ENCODE measurements at places on chromosomes 12 and 14.

DNA sequence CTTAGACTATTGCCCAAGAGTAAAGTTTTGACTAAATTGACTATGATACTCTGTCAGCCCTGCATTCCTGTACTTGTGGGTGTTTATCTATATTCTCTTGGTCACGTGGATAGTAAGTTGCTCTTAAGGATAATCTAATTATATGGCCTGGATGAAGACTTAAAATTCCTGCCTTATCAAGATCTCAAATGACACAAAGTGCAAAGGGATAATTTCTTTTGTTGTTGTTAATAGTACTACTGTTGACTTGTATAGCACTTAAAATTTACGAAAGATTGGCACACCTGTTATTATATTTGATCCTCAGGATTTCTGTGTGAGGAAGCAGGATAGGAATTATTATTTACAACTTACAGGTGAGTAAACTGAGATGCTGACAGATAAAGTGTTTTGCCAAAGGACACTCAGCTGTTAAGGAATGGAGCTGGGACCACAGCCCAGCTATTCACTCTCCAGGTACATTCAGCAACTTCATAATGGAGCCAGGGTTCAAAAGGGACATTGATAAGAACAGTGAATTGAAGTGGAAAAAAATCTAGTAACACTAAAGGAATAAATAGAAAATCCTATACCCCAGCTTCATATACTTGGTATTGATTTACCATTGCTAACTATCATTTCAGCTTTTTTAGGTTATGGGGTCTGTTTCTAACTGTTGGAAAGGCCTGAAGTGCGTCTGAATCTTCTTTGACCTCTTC is 53.4 kb upstream of the EVL start:
- peaks cover 6% of the 10 kb centered on the region for H3K4me1 ChIP-seq
- peaks cover 7% of the 10 kb centered on the region for H3K27me3 ChIP-seq
- no peak overlapping the region for H3K4me3 ChIP-seq
- no peak for DNase-seq

DNA sequence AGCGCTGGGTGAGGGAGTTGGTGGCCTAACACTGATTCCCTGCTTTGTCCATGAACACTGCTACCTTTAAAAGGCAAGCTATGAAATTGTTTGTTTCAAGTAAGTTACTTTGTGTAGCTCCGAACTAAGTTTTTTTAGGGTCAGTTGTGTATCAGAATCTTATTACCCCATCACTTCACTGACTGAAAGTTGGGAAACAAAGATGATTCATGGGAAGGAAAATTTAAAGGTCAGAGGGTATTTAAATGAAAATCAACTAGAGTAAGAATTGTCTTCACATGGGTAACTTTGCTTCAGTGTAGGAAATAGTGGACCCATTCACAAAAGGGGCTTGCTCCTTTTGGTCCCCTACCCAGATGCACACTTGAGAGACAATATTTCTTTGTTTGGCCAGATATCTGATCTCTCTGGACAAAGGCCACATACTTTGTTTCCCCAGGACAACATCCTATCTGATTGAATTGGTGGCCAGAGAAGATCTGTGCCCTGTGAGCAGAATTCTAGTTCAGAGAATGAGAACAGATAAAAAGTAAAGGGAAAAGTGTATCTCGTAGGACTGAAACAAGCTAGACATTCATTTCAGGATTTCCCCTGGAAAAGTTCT is 53.5 kb downstream of the RAB35 start:
- H3K36me3 ChIP-seq, result peaks cover 69% of the 10 kb centered on the region
- H3K27ac ChIP-seq, result peak overlapping the region; percentile 57
- H3K4me1 ChIP-seq, result peaks cover 29% of the 10 kb centered on the region
- H3K27me3 ChIP-seq, result no peaks in the 10 kb centered on the region
- DNase-seq, result no peak

DNA sequence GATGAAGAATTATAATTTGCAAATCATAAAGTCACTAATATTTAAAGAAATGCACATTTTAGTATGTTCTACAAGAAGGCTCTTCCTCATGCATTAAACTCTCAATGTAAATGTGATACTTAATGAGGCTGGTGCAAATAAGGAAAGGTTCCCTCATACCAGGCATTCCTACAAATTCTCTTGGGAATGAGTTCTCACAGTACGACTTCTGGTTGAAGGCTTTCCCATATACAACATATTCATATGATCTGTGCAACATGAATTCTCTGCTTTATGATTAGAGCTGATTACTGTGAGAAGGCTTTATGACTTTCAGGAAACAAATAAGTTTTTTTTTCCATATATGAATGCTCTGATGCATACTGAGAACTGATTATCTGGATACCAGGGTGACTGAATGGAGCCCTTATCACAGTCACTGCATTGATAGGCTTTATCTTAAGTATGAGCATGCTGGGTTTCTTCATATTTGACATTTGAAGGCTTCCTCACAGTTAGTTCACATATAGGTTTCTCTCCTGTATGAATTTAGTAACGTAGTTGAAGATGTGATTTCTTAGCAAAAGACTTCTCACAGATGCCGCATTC is 293.9 kb downstream of the RAD51B start:
- H3K4me3 ChIP-seq, result no peak overlapping the region
- no peak for DNase-seq
- no peaks in the 10 kb centered on the region for H3K27me3 ChIP-seq
- peaks cover 11% of the 10 kb centered on the region for H3K4me1 ChIP-seq
- no peak overlapping the region for H3K27ac ChIP-seq

DNA sequence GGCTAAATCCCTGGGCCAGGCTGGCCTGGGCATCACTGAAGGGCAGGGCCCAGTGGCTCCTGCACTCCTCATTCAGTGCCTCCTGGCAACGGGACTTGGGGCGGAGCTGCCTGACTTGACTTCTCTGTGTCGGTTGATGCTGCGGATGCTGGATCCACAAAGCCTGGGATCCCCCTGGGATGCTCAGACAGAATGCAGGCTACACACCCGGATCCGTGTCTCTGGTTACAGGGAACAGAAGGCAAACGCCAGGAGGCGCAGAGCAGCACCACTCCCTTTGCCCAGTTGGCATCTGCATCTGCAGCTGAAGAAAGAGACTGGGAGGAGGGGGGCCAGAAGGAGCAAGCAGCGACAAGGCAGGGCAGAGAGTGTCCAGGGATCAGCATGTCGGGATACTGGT is 154.5 kb upstream of the FKBP4 start:
- peaks cover 12% of the 10 kb centered on the region for H3K4me1 ChIP-seq
- no peak overlapping the region for H3K4me3 ChIP-seq
- no peak for DNase-seq
- H3K27me3 ChIP-seq, result peaks cover 19% of the 10 kb centered on the region
- no peak overlapping the region for H3K27ac ChIP-seq

- H3K36me3 ChIP-seq, result no peaks in the 10 kb centered on the region
- no peak for DNase-seq
- no peak overlapping the region for H3K4me3 ChIP-seq
- no peaks in the 10 kb centered on the region for H3K27me3 ChIP-seq
These were observed 117.2 kb downstream of the TMX1 start for GRCh38 chr14:51357250-51357649.

DNA sequence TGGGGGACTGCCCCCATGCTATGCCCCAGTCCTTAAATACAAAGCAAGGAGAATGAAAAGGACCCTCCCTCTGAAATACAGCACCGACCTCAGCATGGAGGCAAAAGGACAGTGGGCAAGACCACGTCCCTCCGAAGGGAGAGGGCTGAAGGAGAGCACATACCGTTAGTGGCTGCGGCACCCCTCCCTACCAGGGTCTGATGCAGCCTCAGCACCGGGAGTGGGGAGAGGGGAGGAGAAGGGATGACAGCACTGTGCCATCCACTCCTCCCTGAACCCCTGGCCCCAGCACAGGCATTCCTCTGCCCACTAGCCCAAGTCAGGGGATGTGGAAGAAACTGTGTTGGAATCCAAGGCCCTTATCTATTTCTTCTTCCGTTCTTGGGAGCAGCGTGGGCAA is 3.6 kb upstream of the ACRBP start:
- H3K4me1 ChIP-seq, result no peaks in the 10 kb centered on the region
- H3K36me3 ChIP-seq, result peaks cover 56% of the 10 kb centered on the region
- no peaks in the 10 kb centered on the region for H3K27me3 ChIP-seq
- no peak overlapping the region for H3K4me3 ChIP-seq

DNA sequence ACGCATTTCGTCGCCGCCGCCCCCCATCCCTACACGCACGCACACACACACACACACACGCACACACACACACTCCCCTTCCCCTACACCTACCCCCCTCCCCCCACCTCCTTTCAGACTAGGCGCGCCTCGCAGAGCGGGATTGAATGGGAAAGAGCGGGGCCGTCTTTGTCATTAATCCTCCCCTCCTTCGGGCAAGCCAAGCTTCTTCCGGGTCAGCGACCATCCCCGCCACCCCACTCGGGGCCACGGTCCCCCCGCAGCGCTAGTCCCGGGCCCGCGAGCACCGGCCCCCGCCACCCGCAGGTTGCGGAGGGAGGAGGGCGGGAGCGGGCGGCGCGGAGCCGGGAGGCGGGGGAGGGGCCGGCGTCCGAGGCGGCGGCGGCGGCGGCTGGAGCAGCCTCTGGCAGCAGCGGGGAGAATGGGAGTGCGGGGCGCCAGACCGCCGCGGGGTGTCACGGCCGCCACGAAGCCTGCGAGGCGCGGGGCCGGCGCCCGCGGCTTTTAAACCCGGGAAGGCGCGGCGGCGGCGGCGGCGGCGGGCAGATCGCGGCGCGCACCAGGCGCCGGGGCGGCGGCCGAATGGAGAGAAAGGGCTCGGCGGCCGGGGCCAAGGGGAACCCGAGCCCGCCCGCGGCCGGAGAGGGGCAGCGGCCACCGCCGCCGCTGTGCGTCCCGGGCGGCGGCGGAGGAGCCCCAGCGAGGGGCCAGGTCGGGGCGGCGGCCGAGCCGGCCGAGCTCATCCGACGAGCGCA is at the start of gene TTC9:
Gene TTC9, plus strand, starts transcription at position 369 of the 755 bp plus-strand sequence. Its CDS starts 214 bp downstream, at position 583.
- peak within 1 kb of the TSS; percentile 87 for H3K4me3 ChIP-seq
- H3K4me1 ChIP-seq, result peaks cover 56% of the 10 kb centered on the region
- H3K27ac ChIP-seq, result peak within 1 kb of the TSS; percentile 76
- peaks cover 3% of the 10 kb centered on the region for H3K27me3 ChIP-seq
- H3K36me3 ChIP-seq, result peaks cover 6% of the 10 kb centered on the region
- no peak for DNase-seq

DNA sequence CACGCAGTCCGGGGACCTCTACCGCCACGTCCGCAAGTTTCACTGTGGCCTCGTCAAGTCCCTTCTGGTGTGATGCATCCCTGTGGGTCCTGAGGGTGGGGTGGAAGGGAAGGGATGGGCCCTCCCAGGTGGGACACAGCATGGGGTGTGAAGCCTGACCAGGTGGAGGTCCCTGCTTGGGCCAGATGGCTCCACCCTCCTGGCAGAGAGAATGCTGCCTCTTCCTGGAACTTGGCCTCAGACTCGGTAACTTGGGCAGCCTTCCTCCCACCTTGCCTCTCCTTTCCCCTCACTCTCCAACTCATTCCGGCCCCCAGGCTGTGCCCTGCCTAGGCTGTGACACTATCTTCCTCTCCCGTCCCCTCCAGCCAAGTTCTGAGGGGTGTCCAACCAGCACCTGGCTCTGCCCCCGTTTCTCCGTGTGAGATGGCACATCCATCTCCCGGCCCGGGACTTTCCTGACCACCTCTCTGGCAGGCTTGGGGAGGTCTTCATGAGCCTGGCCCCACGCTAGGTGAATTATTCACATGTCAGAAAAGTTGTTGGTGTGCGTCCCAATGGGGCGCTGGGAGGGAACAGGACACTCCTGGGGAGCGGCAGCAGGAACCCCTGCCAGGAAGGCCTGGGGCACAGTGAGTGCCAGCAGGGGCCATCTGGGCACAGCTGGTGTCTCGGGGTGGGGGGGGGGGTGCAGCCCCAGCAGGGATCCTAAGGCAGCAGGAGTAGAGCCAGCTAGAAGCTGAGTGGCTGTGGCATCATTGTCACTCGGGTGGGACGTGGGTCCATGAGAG is 1.7 kb downstream of the ZBTB42 start:
- H3K4me3 ChIP-seq, result peak overlapping the region; percentile 52
- no peak overlapping the region for H3K27ac ChIP-seq
- DNase-seq, result no peak

DNA sequence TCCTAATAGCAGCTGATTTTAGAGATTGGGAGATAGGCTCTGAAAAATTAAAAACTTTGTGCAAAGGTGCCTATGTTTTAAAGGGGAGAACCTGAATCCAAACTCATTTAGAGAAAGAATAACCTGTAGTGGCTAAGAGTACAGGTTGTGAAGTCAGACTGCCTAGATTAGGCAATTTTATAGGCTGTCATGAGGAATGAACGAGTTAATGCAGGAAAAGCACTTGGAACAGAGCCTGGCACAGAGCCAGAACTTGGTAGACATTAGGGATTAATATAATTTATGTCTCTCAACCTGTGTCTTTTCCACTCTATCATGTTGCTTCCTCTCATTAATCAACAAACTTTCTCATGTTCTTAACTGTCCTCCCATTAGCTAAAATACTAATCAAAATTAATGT is 98.1 kb downstream of the WIF1 start:
- H3K4me1 ChIP-seq, result no peaks in the 10 kb centered on the region
- H3K27me3 ChIP-seq, result no peaks in the 10 kb centered on the region
- no peak overlapping the region for H3K4me3 ChIP-seq
- no peak overlapping the region for H3K27ac ChIP-seq
- no peak for DNase-seq
- H3K36me3 ChIP-seq, result no peaks in the 10 kb centered on the region

DNA sequence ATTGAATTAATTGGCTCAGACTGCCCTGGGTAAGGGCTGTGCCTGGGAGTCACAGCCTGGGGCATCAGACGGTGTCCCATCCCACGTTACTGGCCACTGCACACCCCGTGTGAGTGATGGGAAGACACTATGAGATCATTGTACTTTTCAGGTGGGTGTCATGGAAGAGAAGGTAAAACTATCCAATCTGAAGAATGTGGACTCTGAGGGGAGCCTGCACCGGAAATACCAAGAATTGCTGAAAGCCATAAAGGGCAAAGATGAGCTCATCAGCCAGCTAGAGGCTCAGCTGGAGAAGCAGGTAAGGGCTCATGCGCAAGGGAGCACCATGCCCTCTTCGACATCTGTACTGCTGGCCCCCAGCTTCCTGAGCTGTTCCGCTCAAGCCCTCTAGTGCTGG is 24.0 kb downstream of the PLEKHH1 start:
- H3K4me1 ChIP-seq, result peaks cover 2% of the 10 kb centered on the region
- no peak overlapping the region for H3K27ac ChIP-seq
- peaks cover 12% of the 10 kb centered on the region for H3K27me3 ChIP-seq
- DNase-seq, result no peak

GRCh38 chr12:119578112-119578511 is 15.5 kb upstream of the TMEM233 start:
- H3K27me3 ChIP-seq, result peaks cover 15% of the 10 kb centered on the region
- DNase-seq, result no peak

All from activated T-helper 2 cell treated with anti-CD3 and anti-CD28 coated beads, Interferon-gamma antibody, Interleukin-2, Interleukin-4, amounts not matched to agents 10 μg/mL and 5 μg/mL and 100 μg/mL, durations not matched to agents 14 hours and 24 hours and 36 hours (primary cell).